Adrenal gland (tissue), 19 donors: ENCODE measurements at places on chromosomes 5 and 9. TPM values are rescaled to one million over a fixed set of nuclear protein-coding genes. Genes with fewer than 3 reads are reported as not detected.
A peak's percentile ranks its signal among the peaks of the same experiment; 100 is the strongest.

- peaks cover 3% of the 10 kb centered on the region for H3K27me3 ChIP-seq
- H3K36me3 ChIP-seq = no peaks in the 10 kb centered on the region
- H3K27ac ChIP-seq = no peak overlapping the region
- peaks cover 7% of the 10 kb centered on the region for H3K4me1 ChIP-seq
- H3K4me3 ChIP-seq = no peak overlapping the region
These were observed 29.9 kb downstream of the MAT2B start for GRCh38 chr5:163535290-163535689.

CDKN2A gene
- 0.39 TPM for total RNA-seq

TLE4 gene
- 67.7 TPM for total RNA-seq

DNA sequence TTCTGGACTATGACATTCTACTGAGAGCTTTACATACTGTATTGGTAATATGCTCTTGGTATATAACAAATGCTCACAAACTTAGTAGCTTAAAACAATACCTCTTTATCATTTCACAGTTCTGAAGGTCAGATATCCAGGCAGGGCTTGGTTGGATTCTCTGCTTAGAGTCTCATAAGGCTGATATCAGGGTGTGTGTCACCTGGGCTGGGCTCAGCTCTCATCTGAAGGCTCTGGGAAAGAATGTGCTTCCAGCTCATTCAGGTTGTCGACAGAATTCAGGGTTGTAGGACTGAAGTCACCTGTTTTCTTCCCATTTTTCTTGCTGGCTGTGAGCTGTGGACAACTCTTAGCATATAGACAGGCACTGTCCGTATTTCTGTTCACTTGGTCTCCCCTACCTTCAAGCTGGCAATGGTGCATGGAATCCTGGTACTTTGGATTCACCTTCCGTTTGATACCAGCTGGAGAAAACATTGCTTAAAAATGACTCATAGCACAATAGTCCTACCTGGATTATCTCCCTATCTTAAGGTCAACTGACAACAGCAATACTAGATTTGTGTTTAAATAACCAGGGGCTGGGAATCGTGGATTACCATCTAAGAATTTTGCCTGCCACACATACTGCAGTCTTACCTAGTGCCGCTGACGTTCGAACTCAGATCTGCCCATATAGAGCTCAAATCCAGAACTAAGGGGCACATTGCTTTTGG lies 69.2 kb downstream of the RCL1 start:
- no peaks in the 10 kb centered on the region for H3K4me1 ChIP-seq
- H3K4me3 ChIP-seq = no peak overlapping the region
- no peak overlapping the region for H3K27ac ChIP-seq
- H3K27me3 ChIP-seq = no peaks in the 10 kb centered on the region
- H3K36me3 ChIP-seq = no peaks in the 10 kb centered on the region

DNA sequence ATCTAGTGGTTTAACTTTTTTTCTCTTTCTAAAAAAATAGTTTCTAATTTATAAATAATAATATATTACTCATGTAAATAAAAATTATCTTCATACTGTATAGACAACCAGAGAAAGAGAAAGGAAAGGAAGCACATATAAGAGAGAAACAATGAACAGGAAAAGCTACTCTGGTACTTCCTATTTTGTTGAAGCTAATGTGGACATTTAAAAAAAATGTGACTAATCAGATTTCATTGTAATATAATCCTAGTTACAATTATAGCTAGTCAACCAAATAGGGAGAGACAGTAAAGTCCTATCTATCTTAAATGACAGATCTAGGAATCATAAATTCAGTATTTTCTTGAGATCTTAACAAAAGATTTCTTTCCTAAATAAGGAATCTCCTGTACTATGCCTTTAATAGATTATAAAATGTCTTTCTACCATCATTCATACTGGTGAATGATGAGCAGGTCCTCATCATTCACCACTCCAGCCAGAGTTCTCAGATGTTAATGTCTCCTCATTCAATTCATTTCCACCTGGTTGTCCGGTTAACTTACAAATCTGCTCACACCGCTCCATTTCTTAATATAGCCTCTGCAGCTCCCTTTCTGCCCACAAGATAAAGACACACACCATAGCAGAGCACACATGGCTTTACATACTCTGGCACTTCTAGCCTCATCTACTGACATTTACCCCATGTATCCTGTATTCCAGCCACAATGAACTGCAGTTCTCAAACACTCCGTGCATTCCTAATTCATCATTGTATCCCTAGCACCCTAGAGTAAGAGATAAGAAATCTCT lies 30.9 kb downstream of the ZFR start:
- no peaks in the 10 kb centered on the region for H3K27me3 ChIP-seq
- no peak for DNase-seq
- peaks cover 33% of the 10 kb centered on the region for H3K36me3 ChIP-seq
- H3K4me1 ChIP-seq = peaks cover 13% of the 10 kb centered on the region
- H3K27ac ChIP-seq = no peak overlapping the region

OR1Q1 gene
- not detected for total RNA-seq

SLC38A9 gene
- total RNA-seq = 15.3 TPM

DNA sequence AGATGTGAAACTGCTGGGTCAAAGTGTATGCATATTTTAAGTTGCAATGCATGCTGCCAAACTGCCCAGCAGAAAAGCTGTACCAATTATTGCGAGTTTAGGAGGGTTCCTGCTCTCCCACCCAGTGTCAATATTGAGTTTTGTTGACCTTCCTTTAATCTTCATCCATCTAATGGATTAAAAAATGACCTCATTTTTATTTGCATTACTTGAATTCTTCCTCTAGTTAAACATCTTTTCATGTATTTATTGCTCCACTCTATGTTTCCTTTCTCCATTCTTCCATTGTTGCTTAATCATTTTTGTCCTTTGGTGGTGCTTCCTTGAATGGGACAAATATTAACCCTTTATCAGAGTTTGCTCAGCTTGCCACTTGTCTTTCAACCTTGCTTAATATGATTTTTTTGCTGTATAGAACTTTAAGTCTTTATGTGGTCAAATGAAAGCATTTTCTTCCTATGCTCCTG lies 32.4 kb downstream of the TLE1 start:
- no peak for DNase-seq
- H3K36me3 ChIP-seq = no peaks in the 10 kb centered on the region
- H3K27ac ChIP-seq = no peak overlapping the region
- H3K27me3 ChIP-seq = no peaks in the 10 kb centered on the region
- H3K4me1 ChIP-seq = peaks cover 41% of the 10 kb centered on the region

RASGRF2 gene
- total RNA-seq = 3.4 TPM

DNA sequence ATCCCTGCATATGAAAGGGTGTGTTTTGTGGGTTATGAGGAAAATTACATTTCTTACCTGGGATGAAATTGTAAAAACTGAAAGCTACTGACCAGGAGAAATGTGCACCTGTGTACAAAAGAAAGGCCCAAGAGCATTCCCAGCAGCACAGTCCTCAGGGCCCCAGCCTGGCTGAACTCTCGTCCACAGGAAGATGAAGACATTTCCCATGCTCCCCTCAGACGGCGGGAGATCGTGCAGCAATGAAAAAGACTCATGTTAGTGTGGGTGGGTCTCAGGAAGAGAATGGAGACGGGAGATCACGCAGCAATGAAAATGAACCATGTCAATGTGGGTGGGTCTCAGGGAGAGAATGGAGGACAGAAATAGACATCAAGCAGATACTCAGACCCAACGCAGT lies 12.6 kb upstream of the LCN15 start:
- H3K36me3 ChIP-seq = no peaks in the 10 kb centered on the region
- no peaks in the 10 kb centered on the region for H3K27me3 ChIP-seq
- H3K4me1 ChIP-seq = no peaks in the 10 kb centered on the region
- DNase-seq = no peak
- H3K4me3 ChIP-seq = no peak overlapping the region

DNA sequence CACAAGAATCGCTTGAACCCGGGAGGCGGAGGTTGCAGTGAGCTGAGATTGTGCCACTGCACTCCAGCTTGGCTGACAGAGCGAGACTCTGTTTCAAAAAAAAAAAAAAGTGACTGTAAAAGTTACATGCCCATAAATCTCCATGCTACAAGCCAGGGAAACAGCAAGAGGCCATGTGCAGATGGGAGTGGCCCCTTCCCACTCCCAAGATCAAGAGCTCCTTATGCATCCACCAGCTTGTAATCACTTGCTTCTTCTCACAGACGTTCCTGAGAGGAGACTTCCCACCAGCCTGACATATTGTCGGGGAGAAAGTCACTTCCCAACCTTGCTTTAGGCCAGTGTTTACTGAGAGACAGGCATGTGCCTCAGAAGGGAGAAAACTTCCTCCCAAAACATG lies 45.6 kb upstream of the N4BP3 start:
- no peaks in the 10 kb centered on the region for H3K4me1 ChIP-seq
- no peaks in the 10 kb centered on the region for H3K36me3 ChIP-seq
- H3K27ac ChIP-seq = no peak overlapping the region
- H3K27me3 ChIP-seq = no peaks in the 10 kb centered on the region
- peak; percentile 1 for DNase-seq

- no peak for DNase-seq
- H3K27ac ChIP-seq = no peak overlapping the region
- no peak overlapping the region for H3K4me3 ChIP-seq
- H3K27me3 ChIP-seq = no peaks in the 10 kb centered on the region
These were observed 1738.8 kb downstream of the EFNA5 start for GRCh38 chr5:105931881-105932421.

DNA sequence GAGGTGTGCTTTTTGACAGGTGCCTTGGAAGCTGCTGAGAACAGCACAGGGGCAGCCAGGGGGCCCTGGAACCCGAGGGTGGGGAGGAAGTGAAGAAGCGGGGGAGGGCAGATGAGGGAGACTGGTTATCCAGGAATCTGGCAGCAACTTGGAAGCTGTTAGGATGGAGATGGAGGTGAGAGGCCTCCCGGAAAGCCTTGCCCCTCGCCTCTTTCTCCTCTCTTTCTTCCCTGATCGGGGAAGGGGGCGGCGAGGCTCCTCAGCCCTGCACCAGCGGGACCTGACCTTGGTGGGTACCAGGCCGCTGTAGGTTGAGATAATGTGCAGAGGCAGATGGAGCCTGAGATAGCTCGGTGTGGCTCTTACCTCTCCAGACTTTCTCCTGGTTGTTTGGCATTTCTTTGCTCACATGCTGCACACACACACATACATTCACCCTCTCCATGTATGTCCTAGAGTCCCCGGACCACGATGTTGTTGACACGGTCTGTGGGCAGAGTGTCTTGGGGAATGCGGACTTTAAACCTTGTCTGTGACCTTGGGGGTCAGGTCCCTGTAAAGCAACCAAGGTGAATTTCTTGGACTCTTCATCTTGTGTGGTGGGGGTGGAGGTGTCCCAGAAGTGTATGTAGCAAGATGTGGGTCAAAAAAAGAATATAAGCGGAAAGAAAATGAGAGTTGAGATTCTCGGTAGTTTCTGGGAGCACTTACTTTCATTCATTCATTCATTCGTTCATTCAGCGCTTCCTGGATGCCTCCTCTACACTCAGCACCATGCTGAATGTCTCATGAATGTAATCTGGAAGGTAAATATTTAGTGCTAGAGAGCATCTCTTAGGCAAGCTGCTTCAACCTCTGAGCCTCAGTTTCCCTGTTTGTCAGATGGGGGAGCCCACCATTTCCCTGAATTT lies 1.6 kb downstream of the WWC1 start:
- no peak overlapping the region for H3K27ac ChIP-seq
- no peaks in the 10 kb centered on the region for H3K36me3 ChIP-seq
- H3K4me3 ChIP-seq = no peak overlapping the region
- DNase-seq = no peak

- H3K27ac ChIP-seq = no peak overlapping the region
- peaks cover 21% of the 10 kb centered on the region for H3K4me1 ChIP-seq
- H3K27me3 ChIP-seq = no peaks in the 10 kb centered on the region
These were observed 363 bp upstream of the MAMDC2 start for GRCh38 chr9:70043285-70043684.

- no peak overlapping the region for H3K4me3 ChIP-seq
- H3K27me3 ChIP-seq = no peaks in the 10 kb centered on the region
- DNase-seq = no peak
These were observed 127.6 kb downstream of the RPS23 start for GRCh38 chr5:82150559-82150958.

- H3K27me3 ChIP-seq = no peaks in the 10 kb centered on the region
- H3K4me3 ChIP-seq = no peak overlapping the region
These were observed 474.3 kb downstream of the ARHGEF28 start for GRCh38 chr5:74100268-74100665.

- no peak overlapping the region for H3K27ac ChIP-seq
- no peak for DNase-seq
- H3K27me3 ChIP-seq = no peaks in the 10 kb centered on the region
These were observed 102.3 kb upstream of the CDKN2B start for GRCh38 chr9:22111176-22111953.

- no peak for DNase-seq
- H3K36me3 ChIP-seq = no peaks in the 10 kb centered on the region
- no peak overlapping the region for H3K4me3 ChIP-seq
- peaks cover 34% of the 10 kb centered on the region for H3K27me3 ChIP-seq
- no peaks in the 10 kb centered on the region for H3K4me1 ChIP-seq
These were observed 3.6 kb downstream of the HTR1A start for GRCh38 chr5:63958654-63959053.

CACNA1B gene
- total RNA-seq = 2.3 TPM

DNA sequence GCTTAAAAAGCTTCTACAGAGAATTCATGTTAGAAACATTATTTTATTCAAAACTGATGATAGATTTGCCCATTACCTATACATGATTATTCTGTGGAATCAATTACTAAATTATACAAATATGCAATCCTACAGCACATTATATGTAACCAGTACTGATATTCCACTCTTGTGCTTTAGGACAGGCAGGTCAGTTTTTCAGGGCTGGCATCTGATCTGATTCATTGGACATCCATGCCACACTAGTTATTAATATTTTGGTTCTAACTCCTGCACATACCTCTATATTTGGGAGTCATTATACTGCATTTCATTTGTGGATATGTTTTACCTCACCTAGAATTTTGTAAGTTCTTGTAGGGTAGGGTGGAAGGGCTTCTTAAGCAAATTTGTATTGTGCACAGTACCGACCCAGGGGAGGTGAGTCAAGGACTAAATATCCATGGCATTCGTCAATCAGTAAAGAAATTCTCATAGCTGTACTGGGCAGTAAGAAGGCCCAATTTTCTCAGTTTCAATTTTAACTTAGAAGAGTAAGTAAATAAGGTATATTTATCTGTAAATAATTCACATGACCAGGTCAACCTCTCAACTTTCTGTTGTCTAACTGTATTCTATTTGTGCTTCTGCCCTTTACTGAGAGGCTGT lies 33.5 kb downstream of the ELOVL7 start:
- H3K27ac ChIP-seq = no peak overlapping the region
- no peaks in the 10 kb centered on the region for H3K36me3 ChIP-seq
- DNase-seq = no peak
- no peaks in the 10 kb centered on the region for H3K4me1 ChIP-seq
- no peaks in the 10 kb centered on the region for H3K27me3 ChIP-seq
